ENCODE measurements at places on chromosomes 7 and 10.

- no peak for DNase-seq
Observed at GRCh38 chr10:3907514-3907913, 122.5 kb upstream of the KLF6 start.

- no peak for DNase-seq
Observed at GRCh38 chr7:67619175-67619574, 622.5 kb downstream of the TYW1 start.

DNA sequence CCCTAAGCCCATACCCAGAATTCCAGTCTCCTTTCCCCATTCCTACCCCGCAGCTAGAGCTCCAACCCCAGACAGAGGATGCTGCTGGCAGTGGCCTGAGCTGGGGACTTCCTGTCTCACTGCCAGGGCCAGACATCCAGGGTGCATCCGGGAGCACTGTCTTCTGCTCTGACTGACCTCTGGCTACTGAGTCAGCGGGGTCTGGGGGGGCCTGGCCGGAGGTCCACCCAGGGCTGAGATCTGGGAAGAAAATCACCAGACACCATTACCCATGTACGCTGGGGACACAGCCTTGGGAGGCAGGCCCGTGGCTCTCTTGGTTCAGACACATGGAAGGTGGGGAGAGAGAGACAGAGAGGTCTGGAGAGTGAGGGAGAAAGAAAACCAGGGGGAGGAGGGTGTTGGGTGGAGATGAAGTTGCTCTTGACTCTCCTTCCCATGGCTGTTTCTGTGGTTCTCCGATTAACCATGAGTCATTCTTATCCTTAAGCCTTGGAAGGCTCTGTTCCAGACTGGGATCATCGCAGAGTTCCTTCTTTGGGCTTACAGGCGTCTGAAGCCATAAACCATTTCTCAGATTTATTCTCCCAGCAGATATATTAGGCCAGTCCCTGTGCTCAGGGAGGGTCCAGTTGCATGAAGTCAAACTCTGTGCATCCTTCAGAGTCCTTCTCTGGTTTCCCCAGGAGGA lies 23.6 kb downstream of the TSPAN15 start:
- no peak for DNase-seq

DNA sequence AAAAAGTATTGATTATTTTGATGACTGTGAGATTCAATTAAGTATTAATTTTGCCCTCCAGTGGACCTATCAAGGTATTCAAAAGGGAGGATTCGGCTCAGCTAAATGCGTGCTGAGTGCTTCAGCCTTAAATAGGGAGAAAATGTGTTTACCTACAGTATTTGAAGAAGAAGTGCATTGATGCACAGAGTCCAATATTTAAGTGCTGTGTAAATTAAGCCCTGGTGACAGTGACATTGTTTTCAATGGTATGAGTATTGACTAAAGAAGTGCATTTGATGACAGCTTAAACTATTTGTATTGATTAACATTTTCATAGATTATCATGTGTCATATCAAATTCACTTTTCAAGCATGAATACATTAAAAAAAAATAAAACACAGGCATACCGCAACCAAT lies 106.6 kb downstream of the POU6F2 start:
- DNase-seq, result no peak

- DNase-seq, result no peak
Observed at GRCh38 chr7:124930655-124931597, 1.3 kb upstream of the POT1 start.

- DNase-seq, result no peak
Observed at GRCh38 chr10:75238182-75239095, 2.7 kb upstream of the COMTD1 start.

DNA sequence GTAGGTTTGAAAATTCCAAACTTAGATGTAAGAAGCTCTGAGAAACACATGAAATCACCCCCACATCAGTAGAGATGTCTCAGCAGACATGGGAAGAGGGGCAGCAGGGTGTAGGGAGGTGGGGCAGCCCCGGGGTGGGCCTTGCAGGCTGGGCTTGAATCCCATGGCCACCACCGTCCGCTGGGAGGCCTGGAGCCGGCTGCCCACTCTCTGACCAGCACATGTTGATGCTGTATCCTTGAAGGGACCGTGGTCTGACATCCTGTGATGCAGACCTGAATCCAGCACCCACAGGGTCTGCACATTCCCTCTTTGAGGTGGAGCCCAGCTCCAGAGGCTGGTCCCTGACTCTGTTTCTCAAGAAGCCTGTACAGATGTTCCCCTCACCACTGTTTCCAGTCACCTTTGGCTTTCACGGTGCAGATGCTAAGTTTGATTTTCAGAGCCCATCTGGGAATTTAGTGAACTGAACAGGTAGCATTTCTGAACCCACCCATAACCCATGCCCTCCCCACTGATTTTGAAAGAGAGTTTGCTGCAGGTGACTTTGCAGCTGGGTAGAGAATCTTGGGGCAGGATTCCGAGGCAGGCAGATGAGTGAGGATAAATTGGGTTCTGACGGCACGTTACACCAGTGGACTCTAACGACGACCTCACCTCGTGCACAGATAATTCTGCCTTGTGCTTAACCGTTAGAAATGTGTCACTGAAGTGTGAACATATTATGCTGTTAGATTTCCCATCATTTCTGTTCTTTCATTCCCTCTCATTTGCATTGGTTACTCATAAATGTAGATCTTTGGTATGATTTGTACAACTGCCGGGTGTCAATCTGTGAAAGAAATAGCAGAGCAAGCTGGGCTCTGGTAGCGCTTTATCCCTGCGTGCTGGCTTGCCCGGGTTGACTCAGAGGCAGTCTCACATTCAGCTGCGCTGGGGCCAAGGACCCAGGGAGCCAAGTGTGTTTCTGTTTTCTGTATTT lies 45.7 kb downstream of the IKZF1 start:
- no peak for DNase-seq

DNA sequence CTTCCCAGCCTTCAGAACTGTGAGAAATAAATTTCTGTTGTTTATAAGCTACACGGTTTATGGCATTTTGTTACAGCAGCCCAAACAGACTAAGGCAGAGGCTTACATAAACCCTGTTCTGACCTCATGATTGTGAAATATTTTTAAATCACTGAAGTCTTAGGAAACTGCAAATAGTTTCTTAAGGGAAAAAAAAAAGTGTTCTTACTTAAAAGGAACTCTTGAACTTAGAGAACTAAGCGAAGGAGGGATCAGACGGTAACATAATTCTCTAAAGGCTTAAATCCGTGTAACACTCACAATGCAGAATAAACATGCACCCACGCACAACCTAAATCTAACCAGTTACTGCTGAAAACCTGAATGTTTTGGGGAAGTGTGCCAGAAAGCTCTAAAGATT lies 749.1 kb upstream of the LRRTM3 start:
- DNase-seq, result no peak

DNA sequence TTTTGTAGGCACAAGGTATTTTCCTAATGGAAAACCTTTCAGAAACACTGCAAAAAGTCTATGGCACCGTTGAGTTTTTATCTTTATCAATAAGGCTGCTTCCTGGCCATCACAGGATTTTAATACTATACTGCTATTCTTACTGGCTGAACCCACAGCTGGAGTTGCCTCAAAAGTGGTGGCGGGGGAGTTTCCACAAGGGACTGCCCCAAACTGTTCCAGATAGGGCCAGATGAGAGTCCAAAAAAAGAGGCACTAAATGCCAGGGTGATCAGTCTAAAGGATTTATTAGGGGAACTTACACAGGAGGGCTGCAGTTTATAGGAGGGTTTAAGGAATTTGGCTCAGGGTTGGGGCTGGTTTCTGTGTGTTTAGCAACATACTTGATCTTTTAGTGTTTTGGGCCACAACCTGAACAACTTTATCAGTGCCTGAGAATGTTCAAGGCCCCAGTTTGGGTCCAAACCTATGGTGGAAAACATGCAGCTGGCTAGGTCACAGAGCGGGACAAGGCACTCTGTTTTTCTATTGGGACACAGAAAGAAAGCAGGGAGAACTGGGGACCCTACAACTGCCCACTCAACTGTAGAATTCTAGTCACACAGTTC lies 41.4 kb downstream of the STAM start:
- no peak for DNase-seq

GRCh38 chr10:46251857-46252847 lies 34.6 kb upstream of the ANTXRL start:
- DNase-seq, result no peak

- no peak for DNase-seq
Observed at GRCh38 chr7:103811997-103812396, 177.5 kb downstream of the RELN start.

DNA sequence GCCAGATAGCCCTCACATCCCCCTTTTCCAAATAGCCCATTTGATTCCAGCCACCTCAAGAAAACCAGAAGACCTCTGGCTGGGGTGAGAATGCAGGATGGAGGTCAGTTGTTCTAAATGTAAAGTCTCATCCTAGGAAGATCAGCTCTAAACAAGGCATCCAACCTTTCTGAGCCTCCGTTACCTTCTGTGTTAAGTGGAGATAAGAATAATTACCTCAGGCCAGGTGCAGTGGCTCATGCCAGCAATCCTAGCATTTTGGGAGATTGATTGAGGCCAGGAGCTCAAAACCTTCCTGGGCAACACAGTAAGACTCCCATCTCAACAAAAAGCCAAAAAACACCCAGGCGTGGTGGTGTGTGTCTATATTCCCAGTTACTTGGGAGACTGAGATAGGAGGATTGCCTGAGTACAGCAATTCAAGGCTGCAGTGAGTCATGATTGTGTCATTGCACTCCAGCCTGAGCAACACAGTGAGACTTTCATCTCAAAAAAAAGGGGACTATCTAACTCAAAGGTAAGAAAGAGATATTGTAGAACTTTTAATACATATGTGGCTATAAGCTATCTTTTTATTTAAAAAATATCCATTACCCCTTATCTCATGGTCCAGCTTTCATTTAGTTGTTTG lies 43.5 kb downstream of the PRTFDC1 start:
- no peak for DNase-seq

DNA sequence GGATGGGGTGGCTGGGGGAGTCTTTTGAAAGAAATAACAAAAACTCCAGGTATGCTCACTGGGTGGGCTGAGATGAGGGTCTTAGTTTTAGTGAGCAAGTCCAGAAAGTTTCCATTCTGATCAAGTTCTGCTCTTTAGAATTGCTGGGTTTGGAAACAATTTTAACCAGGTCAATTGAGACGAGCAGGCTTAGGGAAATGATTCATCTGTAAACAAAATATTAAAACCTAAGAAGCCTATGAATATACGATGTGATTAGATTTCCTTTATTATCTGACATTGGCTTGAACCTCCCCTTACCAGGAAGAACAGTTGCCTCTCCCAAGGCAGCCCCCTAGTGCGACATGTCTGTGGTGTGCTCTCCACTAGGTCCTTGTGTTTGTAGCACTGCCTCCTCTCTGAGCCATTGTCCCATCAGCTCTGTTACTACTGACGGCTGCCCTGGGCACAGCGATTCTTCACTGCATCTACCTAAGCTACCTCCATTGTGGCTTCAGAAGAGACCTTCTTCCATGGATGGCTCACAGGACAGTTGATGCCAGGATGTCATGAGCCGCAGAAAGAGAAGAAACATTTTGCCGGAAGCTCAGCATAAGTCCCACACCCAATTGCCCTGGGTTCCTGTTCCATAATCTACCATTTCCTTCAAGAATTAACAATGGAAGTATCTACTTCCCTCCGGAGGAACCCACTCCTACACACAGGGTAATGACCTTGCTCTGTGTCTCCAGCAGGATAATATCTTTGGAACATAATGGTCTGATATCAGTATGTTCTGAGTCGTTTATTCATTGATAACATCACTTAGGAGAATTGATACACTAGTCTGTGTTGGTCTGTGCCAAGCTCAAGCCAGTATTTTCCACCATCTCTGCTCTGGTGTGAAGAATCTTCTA lies 95.1 kb upstream of the ITGB1 start:
- DNase-seq, result no peak

GRCh38 chr7:28510026-28510369 lies 97.7 kb downstream of the CREB5 start:
- no peak for DNase-seq

GRCh38 chr7:18103436-18104218 lies 76.0 kb upstream of the PRPS1L1 start:
- DNase-seq, result no peak

GRCh38 chr10:33550811-33551210 lies 216.3 kb upstream of the NRP1 start:
- DNase-seq, result no peak

- no peak for DNase-seq
Observed at GRCh38 chr7:113657603-113658002, 261.2 kb downstream of the PPP1R3A start.

DNA sequence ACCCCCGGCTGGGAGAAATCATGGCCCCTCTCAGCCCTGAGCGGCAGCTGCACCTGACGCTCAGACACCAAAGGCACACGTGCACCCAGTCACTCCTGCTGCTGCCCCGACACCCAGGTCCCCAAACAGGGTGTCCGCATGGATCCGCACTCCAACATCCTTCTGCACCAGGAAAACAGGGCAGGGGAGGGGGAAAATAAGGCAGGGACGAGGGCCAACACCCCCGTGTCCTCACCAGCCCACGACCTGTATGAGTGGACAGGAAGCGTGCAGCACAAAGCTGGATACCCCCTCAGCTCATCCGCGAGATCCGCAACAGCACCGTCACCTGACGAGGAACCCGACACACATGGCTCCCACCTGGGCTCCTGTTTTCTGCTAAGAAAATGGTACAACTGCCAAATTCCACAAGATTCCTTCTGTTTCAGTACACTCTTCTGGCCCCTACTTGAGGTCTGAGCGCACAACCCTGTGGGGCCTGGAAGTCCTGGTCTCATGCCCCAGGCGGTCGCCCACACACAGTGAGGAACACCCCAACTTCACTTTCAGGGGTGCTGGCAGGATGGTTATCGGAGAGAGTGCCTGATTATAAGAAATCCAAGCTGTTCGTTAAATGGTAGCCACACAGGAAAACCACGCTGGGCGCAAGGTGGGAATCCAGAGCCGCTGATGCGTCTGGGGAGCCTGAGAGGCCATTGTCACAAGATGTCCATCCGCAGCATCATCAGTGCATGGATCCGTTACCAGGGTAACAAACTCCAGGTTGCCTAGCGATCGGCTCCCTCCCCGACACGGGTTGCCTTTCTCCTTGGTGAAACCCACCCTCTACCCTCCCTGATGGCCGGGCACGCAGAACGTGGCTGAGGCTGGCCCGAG lies 63.6 kb downstream of the ZRANB1 start:
- no peak for DNase-seq

DNA sequence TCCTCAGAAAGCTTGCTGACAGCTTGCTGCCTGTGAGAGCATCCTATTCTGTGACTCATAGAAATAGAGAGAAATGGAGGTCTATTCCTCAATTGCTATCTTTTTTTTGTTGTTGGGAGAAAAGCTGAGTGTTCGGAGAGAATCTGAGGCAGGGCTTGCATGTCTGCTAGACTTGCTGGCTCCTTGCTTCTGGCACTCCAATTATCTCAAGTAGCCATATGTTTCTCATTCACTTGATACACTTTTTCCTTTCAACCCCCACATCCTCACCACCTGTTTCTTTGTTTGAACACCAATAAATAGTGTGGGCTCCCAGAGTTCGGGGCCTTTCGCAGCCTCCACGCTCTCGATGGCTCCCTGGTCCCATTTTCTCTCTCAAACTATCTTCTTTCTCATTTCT lies 172.2 kb downstream of the SH2D4B start:
- DNase-seq, result no peak

- no peak for DNase-seq
Observed at GRCh38 chr10:13183625-13184024, 22.3 kb downstream of the MCM10 start.

Data from PC-9 (cell line).